ENCODE measurements at places on chromosomes 1 and 21. TPM values are rescaled to one million over a fixed set of nuclear protein-coding genes. Genes with fewer than 3 reads are reported as not detected.

- no peak for DNase-seq
Measured at GRCh38 chr21:15729674-15730483, at the start of gene USP25. Gene USP25 (plus strand): TSS chr21:15729982. CDS start chr21:15730394, 412 bp downstream.

DNA sequence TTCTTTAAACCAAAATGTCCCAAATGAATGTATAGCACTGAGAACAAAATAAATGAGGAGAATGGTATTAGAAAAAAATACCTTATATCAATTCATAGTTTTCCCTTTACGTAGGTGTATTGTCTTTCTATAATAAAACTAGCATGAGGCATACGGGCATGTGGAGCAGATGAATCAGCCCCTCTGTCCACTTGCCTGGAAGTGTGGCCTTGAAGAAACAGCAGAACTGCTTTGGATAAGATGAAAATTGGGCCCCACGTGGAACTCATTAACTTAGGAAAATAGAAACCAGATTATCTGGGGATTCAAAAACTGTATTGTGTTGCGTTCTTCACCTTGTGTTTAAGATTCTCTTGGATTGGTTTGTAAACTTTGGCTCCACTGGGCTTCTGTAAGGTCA lies 356.8 kb upstream of the B3GALT2 start:
- DNase-seq: no peak

GRCh38 chr1:243598433-243598832 lies 251.6 kb downstream of the AKT3 start:
- no peak for DNase-seq

DNA sequence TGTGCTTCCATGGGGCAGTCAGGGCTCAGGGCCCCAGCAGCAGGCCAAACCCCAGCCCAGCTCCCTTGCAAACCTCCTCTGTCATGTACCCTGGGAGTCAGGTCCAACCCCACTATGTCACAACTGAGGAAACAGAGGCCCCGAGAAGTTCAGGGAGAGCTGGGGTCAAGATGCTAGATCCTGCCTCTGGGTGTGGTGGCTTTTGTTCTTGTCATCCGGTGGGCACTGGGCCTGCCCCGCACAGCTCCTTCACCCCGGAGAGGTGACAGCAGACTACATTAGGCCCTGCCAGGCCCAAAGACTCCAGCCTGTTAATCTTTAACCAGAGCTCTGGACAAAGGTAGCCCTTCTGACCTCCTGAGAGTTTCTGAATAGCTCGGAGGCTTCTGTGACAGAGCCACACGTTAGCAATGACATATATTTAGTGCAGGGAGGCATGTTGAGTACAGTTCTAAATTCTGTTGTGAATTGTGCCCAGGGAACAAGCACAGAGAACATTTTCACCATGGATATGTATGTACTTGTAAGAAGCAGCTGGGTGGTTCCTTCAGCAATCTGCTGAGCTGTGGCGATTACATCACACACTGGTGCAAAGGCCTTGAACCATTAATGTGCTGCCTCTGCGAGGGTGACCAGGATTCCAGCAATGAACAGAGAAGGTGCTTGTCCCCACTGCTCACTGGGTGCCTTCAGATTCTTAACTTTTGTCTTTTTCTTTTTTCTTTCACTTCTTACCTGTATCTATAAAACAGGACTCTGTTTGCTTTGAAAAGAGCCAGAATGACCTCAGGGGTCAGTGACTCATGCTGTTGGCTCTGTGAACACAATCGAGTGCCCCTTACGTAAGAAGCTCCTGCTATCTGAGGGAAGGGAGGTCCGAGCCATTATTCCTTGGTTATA lies 102.8 kb downstream of the RHOU start:
- peak; percentile 74 for DNase-seq

- no peak for DNase-seq
Measured at GRCh38 chr1:89609781-89610456, 23.0 kb upstream of the LRRC8C start.

DNA sequence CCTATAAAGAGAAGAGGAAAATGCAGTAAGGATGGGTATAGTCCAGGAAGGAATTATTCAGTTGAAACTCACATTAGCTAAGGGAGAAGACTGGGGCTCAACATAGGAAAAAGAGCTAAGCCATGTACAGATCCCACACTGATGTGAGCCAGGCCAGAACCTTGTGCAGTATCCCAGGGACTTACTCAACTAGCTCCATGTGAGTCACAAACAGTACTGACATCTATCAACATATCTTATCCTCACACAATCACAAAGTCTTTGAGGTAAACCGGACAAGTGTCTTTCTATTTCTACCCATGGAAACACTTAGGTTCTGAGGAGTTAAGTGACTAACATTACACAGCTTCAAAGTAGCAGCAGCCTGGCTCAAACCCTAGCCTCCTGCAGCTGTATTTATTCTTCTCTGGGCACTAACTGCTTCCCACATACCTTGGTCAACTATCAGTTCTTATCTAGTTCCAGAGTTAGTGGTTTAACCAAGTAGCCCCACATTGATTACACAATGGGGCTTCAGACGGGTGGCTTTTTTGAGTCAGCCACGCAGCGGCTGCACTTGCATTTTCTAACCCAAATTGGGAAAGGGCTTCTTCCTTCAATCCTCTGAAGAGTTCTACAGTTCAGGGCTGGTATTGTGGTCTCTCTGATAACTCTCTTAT lies 9.5 kb downstream of the CD5L start:
- no peak for DNase-seq

GRCh38 chr1:216015116-216015515 lies 408.1 kb downstream of the USH2A start:
- DNase-seq: no peak

- no peak for DNase-seq
Measured at GRCh38 chr1:179969962-179970361, 15.4 kb downstream of the CEP350 start.

The SPRR2G gene
- not detected for total RNA-seq

The GBP2 gene
- total RNA-seq: 61.6 TPM

The AMY2A gene
- not detected for total RNA-seq

The LAPTM5 gene
- 4.0 TPM for total RNA-seq

The TEX35 gene
- total RNA-seq: not detected

The EPS15 gene
- total RNA-seq: 38.0 TPM
